ENCODE measurements at places on chromosomes 1 and 21.

GRCh38 chr1:63818567-63819325 lies 44.9 kb downstream of the ROR1 start:
- no peak for DNase-seq

DNA sequence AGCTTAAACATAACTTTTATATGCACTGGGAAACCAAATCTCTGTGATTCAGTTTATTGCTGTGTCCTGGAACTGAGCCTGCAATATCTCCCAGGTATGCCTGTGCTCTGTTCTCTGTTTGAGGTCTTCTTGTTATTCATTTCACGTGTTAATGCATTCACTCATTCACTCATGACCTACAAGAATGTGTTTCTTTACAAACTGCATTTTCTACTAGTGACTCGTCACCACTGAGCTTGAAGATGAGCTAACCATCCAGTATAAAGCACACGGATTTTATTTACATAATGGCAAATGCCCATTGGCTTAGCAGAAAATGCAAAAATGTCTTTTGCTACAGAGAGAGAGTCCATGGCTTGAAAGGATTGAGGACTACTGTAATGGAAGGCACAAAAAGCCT lies 75.0 kb upstream of the DUSP10 start:
- DNase-seq, result no peak

DNA sequence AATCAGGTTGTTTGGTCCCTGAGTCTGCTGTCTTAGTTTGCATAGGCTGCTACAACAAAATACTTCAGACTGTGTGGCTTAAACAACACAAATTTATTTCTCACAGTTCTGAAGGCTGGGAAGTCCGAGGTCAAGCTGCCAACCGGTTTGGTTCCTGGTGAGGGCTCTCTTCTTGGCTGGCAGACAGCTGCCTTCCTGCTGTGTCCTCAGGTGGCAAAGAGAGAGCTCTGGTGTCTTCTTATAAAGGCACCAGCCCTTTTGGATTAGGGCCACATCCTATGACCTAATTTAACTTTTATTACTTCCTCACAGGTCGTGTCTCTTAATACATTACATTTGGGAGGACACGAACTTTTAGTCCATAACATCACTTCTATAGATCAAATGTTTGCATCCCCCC lies 89.6 kb upstream of the CD34 start:
- DNase-seq, result no peak

DNA sequence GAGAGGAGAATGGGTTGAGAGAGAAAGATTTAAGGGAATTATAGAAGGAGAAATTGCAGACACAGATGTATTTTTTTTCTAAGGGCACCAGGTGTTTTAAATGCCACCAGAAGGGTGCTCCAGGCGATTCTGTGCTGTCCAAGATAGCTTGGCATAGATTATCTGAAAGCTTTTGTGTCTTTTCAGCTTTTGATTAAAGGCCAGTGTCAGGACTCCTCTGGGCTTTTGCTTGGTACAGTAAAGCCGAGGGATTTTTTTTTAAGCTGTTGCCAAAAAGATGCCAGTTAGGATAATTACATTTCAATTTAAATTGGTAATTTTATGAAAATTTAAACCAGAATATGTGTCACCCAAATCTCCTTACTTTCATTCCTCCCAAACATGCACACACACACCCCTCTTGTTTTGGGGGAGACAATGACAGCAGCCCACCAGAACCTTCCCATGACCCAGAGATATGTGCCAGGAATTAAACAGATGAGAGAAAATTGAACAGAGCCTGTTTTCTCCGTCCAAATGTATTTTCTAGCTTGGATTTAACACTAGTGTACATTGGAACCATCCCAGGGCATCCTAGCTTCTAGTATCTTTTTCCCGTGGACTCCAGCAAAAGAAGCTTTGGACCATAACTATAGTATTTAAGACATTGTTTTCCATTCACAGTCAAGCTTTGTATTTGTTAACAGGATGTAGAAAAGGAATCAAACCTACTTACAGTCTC lies 670.7 kb upstream of the CXADR start:
- no peak for DNase-seq

Data from Ammon's horn (tissue), 1 donor.